ENCODE measurements at places on chromosomes 2 and 18.

GRCh38 chr2:99217929-99218501 is 37.0 kb downstream of the MRPL30 start:
- no peak for DNase-seq

DNA sequence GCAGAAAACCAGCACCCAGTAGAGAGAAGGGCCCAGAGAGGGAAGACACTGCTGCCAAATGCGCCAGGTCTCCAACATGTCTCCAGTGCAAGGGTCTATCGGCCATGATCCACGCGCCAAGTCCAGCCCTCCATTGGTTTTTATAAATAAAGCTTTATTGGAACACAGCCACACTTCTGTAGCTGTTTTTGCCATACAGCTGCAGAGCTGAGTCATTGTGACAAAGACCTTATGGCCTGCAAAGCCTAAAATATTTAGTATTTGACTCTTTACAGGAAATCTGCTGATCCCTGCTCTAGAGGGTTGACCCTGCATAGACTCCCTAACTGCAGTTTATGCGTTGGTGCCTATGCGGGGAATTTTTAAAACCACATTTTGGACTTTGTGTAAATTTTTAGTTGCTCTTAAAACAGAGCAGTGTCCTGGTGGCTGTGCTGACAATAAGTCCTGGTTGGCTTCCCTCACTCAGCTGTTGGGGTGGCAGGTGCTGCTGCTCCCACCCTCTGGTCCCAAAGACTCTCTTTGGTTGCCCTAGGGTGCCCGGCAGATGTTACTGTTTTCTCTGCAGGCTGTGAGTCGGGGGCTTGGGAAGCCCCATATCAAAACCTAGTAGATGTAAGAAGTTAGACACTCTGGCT is 154.9 kb downstream of the CTIF start:
- DNase-seq, result no peak

GRCh38 chr2:134398300-134398699 is 144.4 kb downstream of the MGAT5 start:
- no peak for DNase-seq

DNA sequence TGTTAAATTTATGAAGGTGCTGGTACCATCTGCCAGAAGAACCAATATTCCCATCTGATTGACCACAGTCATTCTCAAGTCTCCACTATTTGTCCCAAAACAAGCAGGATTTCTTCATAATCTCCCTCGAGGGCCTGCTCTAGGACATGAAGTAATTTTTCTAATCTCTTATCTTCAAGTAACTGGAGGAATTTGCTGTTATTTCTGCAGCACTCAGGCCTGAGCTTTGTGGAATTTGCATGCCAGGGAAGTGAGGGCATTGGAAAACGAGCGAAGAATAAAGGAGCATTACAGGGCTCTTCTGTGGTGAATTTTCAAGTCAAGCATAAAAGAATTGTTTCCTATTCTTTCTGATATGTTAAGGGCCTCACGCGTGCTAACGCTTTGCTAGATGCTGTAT is 161.2 kb upstream of the EPAS1 start:
- no peak for DNase-seq

DNA sequence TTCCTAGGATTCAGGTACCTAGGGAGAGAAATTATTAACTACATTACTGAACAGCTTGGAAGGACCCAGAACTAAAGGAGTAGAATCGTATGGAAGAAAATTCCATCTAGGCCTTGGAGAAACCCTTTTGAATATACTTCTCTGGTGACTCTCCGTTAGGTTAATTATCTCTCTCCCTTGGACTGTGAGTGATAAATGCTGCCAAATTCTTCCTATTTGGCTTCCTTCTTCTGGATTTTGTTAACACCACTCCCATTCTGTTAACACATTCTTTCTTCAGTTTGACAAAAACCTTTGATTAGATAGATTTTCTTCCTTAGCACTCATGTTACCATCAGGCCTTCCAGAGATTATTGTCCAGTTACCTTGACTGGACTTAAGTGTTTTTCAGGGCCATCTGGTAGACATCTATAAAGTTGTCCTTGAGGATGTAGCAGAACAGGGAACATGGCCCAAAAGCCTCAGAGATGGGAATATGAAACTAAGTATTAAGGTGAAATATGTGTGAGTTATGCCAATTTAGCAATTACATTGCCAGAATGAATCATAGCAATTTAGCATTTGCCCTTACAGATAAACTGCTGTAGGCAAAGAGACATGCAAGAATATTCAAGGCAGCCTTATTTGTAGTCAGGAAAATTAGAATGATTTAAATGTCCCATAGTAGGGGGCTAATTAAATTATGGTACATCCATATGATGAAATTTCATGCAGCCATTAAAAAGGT is 6.7 kb downstream of the CYP27A1 start:
- DNase-seq, result no peak

DNA sequence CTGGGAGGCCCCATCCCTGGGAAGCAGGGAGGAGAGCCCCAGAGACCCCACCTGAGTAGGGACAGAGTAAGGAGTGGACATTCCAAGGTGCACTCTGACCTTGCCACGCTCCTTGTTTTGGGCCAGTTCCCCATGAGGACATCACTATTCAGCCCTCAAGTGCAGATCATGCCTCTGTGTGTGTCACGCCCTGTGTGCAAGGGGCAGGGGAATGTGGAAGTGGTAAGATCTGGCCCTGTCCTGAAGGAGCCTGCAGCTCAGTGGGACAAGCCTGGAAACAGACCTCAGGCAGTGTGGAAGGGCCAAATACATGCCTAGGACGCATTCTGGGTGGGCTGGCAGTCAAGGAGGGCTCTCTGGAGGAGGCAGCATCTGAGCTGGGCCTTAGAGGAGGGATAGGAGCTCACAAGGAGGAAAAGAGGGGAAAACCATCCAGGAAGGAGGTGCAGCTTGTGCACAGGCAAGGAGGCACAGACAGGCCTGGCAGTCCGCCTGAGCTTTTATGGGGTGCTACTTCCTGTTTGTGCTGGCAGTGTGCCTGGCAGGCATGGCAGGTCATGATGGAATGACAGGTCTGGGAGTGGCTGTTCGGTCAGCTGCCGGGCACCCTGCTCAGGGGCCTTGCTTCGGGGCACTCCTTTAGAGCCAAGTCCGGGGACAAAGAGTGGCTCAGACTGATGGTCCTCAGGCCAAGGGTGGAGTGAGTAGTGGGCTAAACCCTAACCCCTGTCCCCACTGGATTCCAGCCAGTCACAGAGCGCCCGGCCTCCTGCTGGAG is 3.3 kb downstream of the KLHL30 start:
- no peak for DNase-seq

DNA sequence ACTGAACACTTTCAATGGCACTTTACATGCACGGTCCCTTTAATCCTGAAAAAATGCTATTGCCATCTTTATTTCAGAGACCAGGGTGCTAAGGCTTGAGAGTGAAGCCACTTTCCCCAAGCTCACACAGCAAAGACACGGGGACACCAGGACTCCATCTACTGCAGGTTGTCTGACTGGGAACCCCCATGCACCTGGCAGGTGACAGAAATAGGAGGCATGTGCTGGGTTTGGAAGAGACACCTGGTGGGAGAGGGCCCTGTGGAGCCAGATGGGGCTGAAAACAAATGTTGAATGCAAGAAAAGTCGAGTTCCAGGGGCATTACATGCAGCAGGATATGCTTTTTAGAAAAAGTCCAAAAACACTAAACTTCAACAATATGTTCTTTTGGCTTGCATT is 5.2 kb upstream of the EHD3 start:
- no peak for DNase-seq

DNA sequence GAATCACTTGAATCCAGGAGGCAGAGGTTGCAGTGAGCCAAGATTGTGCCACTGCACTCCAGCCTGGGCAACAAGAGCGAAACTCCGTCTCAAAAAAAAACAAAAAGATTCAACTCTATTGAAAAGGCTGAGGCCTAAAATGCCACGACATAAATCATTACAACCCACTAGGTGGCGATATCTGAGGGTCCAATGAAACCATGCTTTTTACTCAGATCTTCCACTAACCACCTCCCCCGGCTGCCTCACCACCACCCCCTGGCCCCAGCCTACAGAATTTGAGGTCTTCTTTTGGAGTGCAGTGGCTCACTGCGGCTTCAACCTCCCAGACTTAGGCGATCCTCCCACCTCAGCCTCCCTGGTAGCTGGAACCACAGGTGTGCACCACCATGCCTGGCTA is 57.5 kb downstream of the AP1S3 start:
- DNase-seq, result peak; percentile 10

- DNase-seq, result no peak
Measured at GRCh38 chr18:5298156-5298852, 2.8 kb upstream of the ZBTB14 start.

DNA sequence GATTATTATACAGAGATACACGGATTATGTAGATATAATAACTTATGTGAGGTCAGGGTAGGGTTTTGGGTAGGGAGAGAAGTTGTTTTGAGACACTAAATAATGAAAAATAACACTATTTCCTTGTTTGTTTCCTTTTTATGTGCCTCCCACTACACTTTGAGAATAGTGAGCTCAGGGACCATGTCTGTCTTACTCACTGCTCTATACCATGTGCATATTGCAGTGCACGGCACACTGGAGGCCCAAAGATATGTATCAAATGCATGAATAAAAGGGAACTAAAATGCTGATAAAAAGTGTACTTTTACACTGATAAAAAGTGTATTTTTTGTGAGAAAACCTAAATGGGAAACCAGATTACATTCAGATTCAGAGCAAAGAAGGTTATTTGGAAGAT is 151.4 kb upstream of the NABP1 start:
- DNase-seq, result no peak

- no peak for DNase-seq
Measured at GRCh38 chr18:56973487-56973886, 173.4 kb upstream of the BOD1L2 start.

DNA sequence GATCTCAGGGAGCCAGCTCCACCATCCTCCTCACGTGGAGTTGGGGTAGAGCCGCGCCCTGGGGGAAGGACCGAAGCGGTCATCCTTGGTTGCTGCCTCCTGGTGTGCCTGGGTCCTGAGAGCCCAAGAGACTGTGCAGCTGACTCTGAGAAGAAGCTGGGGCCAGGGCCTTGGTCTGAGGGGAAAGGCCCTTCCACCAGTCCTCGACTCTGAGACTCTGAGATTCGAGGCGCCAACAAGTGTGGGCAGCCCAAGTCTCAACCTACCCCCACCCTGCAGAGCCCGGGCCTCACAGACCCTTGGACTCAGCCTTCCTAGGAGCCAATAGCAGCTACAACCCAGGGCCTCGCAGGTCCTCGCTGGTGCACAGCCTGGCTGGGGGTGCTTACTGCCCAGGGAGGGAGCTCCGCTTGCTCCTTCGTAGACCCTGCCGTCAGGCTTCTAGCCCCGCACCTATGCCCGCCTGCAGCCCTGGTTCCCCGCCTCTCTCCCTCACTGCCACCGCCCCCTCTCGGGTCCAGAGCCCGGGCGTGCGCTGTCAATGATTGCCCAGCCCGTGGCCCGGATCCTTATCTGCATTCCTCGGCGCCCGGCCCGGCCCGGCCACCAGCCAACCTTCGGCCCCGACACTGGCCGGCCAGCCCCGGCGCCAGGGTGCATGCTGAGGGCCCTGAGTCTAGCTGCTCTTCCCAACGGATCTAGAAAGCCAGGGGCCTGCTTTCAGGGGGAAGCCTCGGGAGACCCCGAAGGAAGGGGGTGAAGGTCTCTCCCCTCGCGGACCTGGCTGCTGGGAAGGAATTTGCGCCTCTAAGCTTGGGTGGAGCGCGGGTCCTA is 2.0 kb downstream of the IHH start:
- no peak for DNase-seq
